Stimulated activated CD8-positive, alpha-beta memory T cell treated with anti-CD3 and anti-CD28 coated beads, Interleukin-7, amount 100 ng/mL, for 1 hour (primary cell): ENCODE measurements at places on chromosomes 13 and 19.

GRCh38 chr13:47794963-47795362, 206.1 kb downstream of the SUCLA2 start:
- DNase-seq, result no peak

- no peak for DNase-seq
Measured at GRCh38 chr13:41117869-41118268, 14.7 kb downstream of the KBTBD6 start.

- no peak for DNase-seq
Measured at GRCh38 chr13:53351021-53351420, 322.4 kb downstream of the OLFM4 start.

DNA sequence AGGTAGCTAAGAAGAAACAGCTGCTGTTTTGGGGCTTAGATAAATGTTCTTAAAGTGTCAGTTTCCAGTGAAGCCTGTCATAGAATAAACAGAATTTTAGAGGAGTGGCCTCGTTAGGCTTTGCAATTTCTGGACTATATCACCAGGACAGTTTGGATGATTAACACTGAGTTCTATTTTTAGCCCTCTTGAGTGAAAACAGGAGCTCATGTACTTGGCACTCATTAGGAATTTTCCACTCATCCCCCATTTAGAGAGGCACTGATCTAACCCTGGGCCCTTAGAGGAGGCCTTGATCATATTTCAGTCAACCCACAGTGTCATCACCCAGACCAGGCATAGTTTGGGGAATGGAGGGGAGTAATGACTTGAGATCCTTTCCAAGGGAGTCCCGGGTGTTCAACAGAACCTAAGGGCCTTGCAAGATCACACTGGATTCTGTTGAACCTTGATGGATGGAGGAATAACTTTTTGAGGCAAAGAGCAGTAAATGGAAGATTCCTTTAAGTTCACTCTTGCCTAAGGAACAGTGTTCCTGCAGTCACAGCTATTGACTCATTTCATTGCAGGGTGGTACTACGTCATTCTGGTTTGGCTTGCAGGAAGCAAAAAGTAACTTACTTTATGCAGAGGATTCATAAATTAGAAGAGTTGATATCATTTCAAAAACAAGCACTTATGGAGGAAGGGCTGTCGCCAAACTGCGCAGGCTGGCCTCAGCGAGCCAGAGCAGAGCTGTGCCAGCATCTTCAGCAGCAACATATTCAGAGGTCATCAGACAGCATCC, 160.2 kb downstream of the SLC7A1 start:
- DNase-seq, result no peak

DNA sequence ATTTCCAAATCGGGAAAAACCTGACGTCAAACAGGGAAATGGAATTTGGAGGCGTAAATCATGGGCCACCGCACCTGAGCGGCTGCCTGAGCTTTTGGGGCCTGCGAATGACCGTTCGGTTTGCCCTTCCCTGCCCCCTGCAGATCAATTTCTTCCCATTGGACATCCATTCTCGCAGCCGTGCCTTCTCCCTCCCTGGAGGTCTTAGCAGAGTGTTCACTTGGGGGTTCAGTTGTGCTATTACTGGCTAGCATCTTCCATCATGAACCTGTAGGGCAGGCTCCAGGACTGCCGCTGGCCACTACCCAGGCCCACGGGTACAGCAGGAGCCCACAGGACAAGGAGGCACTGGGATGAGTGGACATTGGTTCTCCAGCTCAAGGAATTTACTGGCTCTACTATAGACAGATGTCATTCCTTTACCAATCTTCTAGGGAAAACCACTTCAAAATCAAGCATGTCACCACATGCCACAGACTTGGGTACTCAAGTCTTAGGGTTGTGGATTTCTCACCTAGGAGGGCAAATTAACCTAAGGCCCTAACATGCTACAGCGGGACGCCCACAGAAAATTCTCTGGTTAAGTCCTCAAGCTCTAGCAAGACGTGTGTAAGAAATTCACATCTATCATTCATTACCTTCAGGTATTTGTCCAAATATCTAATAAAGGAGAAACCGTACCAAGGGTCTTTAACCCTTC, 75.5 kb downstream of the COL4A1 start:
- no peak for DNase-seq

DNA sequence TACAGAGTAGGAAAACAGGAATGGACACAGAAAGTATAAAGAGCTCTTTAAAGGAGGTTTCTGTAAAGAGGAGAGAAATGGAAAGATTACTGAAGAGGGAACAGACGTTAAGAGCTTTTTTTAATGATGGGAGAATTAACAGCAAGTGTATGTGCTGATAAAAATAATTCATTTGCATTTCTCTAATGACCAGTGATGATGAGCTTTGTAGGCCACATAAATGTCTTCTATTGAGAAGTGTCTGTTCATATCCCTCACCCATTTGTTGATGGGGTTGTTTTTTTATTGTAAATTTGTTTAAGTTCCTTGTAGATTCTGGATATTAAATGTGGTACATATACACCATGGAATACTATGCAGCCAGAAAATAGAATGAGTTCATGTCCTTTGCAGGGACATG, 40.0 kb downstream of the MYO16 start:
- no peak for DNase-seq
